Uterus (tissue), 4 donors: ENCODE measurements at places on chromosomes 2 and 18.

- no peak overlapping the region for H3K4me3 ChIP-seq
- H3K4me1 ChIP-seq, result no peaks in the 10 kb centered on the region
These were observed 81.8 kb downstream of the INO80D start for GRCh38 chr2:206004004-206004693.

GRCh38 chr2:210623506-210623905, 67.1 kb downstream of the CPS1 start:
- H3K36me3 ChIP-seq, result no peaks in the 10 kb centered on the region
- no peak overlapping the region for H3K4me3 ChIP-seq
- H3K27ac ChIP-seq, result no peak overlapping the region
- no peaks in the 10 kb centered on the region for H3K27me3 ChIP-seq
- H3K4me1 ChIP-seq, result no peaks in the 10 kb centered on the region

DNA sequence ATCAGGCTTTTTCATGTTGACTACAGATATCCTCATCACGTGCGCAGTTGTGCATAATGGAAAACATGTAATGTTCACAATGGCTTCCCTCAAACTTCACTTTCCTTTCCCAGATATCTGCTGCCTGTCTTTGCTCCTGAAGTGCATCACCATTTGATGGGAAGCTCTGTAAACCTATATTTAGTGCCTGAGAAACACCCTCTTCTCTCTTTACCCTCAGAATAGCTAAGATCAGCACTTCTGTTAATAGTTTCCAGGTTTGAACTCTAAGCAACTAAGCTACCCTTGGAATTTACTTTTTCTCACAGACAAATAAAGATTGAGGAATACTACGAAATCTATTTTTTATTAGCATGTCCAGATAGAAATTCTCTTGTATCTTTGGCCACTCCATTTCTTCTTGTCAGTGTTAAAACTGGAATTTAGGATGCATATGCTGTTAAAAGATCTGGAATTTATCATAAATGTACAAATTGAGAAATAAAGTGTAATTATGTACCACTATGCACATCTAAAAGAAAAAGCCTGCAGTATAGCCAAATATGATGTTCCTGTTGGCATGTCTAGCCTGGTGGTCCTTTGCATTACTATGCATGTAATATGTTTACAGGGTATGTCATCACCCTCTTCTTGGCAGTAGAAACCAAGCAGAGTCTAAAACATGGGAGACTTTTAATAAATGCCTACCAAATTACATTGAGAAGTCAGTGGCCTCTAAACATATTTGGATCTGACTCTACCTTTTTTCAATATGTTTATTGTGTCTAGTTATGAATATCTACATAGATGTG, 278.7 kb downstream of the FIGN start:
- no peak overlapping the region for H3K4me3 ChIP-seq
- H3K27me3 ChIP-seq, result no peaks in the 10 kb centered on the region
- no peak for DNase-seq
- no peaks in the 10 kb centered on the region for H3K36me3 ChIP-seq
- no peak overlapping the region for H3K27ac ChIP-seq

- no peaks in the 10 kb centered on the region for H3K4me1 ChIP-seq
- H3K4me3 ChIP-seq, result no peak overlapping the region
These were observed 329.1 kb downstream of the SATB2 start for GRCh38 chr2:199128476-199129229.

DNA sequence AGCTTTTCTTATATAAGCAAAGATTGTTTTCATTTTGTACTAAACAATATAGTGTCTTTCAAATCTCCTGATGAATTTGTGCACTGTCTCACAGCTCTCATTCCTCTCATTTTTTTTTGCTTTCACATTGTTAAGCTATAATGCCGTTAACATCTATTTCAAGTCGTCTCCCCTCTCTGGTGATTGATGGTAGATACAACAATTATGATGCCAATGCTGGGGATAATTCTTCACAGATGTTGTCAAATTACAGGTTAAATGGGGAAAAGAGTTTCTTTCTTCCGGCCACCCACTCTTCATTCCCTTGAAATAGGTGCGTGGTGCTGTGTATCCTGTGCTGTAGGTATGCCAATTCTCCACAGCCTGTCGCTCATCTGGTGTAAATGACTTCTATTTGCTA, 1053.7 kb upstream of the ZEB2 start:
- H3K27me3 ChIP-seq, result no peaks in the 10 kb centered on the region
- H3K36me3 ChIP-seq, result no peaks in the 10 kb centered on the region
- no peak for DNase-seq
- no peaks in the 10 kb centered on the region for H3K4me1 ChIP-seq
- H3K27ac ChIP-seq, result no peak overlapping the region

- no peaks in the 10 kb centered on the region for H3K27me3 ChIP-seq
- H3K4me1 ChIP-seq, result no peaks in the 10 kb centered on the region
These were observed 189.2 kb downstream of the LAMA1 start for GRCh38 chr18:6928359-6928758.
